Right kidney (tissue), 9 donors: ENCODE measurements at places on chromosomes 1 and 21.

DNA sequence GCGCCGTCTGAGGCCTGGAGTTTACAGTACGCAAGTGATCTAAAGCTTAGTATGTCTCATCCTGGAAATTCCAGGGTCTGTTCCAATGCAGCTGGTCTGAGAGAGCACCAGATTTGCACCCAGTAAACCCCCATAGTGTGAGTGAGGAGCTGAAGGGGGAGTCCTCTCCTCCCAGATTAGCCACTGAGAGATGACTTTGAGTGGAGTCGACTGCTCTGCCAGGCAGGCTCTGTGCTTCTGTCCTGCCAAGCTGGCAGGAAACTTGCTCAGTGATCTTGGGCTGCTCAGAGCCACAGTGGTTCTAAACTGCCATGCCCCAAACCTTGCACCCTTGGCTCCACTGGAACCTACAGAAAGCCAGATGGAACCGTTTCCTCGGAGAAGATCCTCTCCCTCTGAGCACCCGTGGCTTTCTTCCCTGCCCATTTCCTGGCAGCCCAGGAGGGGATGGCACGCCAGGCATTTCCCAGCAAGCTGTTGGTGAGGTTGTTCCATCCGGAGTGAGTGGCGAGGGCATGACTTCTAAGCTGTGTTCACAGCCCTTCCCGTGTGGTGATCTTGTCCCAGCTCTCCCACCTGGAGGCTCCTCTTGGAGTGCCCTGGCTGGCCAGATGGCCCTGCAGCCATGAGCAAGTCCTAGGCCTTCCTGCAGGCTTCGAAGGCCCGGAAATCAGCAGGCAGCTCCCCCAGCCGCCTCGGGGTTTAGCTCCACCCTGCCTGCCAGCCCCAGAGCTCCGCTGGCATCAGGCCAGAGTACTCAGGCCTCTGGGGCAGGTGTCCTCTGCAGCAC is 125.9 kb upstream of the VAMP3 start:
- DNase-seq = no peak

DNA sequence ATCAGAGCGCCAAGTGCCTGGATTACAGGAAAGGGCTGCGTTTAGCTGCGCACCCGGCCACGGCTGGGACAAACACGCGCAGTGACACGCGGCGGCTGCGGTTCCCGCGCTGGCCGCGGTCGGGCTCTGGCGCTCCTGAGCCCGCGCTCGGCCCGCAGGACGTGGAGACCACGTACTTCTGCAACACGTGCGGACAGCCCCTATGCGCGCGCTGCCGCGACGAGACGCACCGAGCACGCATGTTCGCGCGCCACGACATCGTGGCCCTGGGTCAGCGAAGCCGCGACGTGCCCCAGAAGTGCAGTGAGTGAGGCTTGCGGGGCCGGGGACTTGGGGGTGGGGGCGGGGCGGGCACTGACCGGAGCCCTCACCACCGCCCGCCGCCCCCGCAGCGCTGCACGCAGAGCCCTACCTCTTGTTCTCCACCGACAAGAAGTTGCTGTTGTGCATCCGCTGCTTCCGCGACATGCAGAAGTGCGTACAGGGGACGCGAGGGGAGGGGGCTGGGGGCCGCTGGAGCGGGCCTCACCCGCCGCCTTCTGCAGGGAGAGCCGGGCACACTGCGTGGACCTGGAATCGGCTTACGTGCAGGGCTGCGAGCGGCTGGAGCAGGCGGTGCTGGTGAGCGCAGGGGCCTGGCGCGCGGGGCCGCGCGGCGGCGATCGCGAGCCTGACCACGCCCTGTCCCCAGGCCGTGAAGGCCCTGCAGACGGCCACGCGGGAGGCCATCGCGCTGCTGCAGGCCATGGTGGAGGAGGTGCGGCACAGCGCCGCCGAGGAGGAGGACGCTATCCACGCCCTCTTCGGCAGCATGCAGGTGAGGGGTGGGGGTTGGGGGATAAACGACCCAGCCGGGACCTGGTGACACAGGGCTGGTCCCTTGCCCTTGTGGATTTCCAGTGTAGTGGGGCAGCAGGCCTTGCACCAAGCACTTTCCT is 3.1 kb downstream of the RNF207 start:
- peak; percentile 60 for DNase-seq

DNA sequence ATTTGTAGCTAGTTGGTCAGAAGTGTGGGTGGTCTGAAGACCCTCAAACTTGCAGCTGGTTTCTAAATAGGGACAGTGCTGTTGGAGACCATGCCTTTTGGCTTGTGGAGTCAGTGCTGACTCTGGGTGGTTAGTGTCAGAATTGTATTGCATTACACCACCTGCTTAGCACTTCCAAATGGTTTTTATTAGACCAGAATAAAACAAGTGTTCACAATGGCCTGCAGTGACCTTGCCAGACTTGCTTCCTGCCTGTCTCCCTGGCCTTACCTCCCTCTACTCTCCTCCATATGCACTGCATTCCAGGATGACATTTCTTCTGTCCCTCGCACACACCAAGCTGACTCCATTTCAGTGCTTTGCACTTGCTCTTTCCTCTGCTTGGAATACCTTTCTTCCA is 72.7 kb upstream of the CNIH3 start:
- DNase-seq = no peak

DNA sequence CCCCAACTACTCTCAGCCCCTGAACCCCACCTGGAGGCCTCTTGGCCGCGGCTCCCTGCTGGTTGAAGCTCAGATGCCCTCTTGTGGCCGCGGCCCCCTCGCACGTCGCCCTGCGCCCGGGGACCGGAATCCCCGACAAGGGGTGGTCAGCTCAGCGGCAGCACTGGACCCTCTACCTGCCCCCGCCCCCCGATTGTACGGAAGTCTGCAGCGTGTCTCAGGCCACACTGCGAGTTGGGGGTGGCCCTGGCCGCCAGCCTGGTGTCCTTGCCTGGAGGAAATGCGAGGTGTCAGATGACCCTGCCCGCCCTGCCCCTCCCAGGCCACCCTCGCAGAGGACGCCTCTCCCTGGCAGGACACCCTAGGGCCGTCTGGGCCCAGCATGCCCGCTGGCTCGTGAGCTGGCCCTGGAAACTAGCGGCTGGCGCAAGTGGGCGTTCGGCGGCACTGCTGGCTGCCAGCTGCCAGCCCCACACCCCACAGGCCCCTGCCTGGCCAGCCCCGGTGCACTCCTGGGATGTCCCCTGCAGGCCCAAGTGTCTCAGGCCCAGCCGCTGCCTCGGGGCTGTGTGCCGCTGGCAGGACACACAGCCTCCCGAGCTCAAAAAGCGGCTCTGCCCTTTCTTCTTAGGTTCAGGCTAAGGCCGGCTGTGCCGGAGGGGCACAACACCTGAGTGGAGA is 60.8 kb downstream of the EDN2 start:
- no peak for DNase-seq

- no peak for DNase-seq
Observed at GRCh38 chr1:20840731-20841130, 53.6 kb upstream of the HP1BP3 start.

- no peak for DNase-seq
Observed at GRCh38 chr1:219247441-219247840, 73.8 kb downstream of the LYPLAL1 start.

DNA sequence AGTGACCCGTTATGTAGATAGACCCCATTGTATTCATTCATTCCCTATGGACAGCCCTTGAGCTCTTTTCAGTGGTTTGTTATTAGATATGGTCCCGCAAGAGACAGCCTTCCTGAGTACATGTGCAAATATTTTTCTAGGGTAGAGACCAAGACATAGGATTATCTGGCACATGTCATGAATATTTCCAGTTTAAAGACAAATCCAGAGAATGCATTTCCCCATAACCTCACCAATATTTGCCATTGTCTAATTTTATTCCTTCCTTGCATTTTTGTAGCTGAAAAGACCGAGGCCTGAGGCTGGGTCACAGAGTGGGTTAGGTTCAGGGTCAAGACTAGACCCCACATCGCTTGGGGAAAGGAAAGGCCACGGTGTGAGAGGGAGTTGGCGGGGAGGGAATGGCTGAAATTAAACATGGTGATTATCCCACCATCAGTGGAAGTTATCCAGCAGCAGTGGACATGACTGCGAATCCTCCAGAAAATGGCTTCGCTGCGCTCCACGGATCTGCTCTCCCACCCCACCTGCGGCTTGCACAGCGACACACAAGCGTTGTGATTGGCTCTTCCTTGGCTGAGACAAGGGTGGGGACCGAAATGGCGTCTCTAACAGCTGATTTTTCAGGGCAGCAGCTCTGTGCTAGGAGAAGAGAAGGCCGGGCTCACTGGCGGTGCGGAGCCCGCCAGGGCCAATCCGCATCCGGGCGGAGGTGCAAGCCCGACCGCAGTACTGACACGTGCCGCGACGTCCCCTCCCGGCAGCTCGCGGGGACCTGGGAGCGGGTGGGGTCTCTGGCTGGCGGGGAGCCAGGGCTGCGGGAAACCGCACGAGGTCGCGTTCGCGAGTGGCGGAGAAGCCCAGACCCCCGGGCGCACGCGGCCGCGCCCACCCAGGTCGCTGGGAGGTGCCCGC is 16.1 kb upstream of the STMN1 start:
- DNase-seq = peak; percentile 84

- no peak for DNase-seq
Observed at GRCh38 chr1:65946376-65946775, 153.7 kb downstream of the PDE4B start.

DNA sequence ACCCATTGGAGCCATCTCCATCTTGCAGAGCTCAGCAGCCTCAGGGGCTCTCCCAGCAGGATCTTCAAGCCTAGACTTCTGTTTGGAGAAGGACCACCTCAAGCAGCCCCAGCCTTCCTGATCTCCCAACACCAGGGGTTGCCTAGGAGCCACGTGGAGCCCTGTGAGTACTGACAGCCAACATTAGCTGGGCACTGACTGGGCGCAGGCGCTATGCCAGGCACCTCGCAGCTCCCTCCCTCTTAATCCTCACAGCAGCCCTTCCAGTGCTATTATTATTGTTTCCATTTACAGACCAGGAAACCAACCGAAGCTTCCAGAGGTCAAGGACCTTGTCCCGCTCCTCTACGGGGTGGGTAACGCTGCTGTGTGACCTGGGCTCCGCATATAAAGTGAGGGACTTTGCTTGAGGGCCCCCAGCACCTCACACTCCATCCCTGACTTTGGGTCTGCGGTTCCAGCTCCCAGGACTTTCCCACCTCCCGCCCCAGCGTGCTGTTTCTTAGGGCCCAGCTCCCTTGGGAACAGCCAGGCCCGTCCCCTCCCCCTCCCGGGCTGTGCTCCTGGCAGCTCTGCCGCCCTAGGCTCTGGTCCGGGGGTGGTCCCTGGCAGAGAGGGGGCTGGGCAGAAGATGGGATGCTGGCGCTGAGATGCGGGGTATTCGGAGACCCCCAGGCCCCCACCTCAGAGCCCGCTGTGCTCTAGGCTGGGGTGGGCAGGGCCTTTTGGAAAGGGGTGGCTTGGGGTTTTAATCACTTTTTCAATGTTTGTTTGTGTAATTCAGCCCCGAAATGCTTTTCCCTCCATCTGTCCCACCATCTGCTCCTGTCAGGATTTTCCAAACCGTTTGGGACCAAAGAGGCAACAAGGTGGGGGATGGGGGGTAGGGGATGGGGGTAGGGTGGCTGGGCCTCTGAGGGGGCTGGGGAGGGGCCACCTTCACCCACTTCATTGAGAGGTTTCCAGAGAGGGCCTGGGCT is 4.1 kb upstream of the HPCA start:
- DNase-seq = no peak

GRCh38 chr21:46312949-46313348 is 10.7 kb downstream of the C21orf58 start:
- no peak for DNase-seq

DNA sequence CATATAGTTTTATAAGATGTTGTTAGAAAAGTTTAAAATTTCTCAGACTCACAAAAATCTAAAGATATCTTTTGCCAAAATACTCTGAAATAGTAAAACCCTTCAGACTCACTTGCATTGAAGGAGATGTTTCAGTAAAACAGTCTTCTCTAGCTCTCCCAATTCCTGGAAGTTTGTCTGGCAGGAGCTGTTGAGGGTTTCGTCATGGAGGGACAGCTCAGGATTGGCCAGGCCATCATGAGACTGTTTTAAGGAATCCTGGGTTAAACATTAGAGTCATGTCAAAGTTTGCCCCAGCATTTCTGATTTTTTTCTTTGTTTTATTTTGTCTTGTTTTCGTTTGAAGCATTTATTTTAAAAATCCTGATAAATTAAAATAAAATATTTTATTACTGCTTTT is 293.8 kb upstream of the PBX1 start:
- DNase-seq = no peak

DNA sequence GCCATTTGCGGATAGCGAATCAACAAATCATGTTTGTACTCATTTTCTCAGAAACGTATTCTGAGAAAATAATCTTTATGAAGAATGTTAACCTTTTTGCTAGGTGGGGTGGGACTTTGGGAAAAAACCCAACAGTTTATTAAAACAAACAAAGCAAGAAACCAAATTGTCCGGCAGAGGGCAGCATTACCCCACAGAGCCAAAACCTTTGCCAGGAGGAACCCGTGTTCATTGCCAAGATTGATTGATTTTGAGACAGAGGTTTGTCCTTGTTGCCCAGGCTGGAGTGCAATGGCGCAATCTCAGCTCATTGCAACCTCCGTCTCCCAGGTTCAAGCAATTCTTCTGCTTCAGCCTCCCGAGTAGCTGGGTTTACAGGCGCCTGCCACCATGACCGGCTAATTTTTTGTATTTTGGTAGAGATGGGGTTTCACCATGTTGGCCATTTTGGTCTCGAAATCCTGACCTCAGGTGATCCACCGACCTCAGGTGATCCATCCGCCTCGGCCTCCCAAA is 70.8 kb upstream of the RHOU start:
- DNase-seq = peak; percentile 47

- DNase-seq = no peak
Observed at GRCh38 chr1:116466810-116467557, 93.9 kb downstream of the ATP1A1 start.

DNA sequence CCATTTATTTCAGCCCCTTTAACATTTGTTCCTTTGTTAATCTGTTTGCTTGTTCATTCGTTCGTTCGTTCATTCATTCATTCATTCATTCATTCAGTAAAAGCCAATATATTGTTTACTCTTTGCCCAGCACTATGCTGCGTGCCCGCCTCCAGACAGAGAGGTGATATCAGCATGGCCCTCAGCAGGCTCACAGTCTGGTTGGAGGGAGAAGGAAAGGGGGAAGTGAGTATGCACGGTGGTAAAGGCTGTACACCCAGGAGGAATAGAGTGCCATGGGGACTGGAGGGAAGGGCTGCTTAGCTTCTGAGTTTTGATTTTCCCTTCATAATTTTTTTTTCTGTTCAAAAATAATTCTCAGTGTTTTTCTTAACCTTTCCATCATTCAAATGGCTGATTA is 144.7 kb downstream of the NOS1AP start:
- no peak for DNase-seq

DNA sequence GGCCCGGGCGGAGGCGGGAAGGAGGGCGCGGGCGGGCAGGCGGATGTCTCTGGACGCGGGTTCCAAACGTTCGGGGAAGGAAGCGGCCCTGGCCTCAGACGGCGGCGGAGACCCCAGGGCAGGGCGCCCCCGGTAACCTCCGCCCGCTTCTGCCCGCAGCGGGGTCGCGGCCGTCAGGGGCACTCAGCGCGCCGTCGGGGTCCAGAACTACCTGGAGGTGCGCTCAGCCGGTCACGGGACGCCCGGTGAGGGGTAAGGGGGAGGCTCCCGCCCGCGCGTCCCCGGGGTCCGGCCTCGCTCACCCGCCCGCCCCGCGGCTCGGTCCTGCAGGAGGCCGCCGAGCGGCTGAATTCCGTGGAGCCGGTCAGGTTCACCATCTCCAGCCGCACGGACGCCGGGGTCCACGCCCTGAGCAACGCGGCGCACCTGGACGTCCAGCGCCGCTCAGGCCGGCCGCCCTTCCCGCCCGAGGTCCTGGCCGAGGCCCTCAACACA is 406 bp downstream of the PUSL1 start:
- peak; percentile 81 for DNase-seq
